ENCODE measurements at places on chromosomes 2 and 18.

DNA sequence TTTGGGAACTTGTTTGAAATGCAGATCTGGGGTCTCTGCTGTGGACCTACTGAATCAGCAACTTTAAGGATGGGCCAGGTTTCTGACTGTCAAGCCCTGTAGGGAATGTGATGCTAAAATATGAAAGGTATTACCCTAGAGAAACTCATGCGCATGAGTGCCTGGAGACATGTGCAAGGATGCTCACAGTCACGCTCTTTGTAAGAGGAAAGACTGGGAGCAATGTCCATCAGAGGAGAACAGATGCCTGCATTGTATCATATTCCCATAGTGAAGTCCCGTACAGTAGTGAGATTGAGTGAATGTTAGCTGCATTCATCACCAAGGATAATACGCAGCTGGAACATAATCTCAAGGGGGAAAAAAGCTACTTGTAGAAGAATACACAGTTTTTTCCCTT lies 14.1 kb downstream of the ZNF407 start:
- no peak for DNase-seq

DNA sequence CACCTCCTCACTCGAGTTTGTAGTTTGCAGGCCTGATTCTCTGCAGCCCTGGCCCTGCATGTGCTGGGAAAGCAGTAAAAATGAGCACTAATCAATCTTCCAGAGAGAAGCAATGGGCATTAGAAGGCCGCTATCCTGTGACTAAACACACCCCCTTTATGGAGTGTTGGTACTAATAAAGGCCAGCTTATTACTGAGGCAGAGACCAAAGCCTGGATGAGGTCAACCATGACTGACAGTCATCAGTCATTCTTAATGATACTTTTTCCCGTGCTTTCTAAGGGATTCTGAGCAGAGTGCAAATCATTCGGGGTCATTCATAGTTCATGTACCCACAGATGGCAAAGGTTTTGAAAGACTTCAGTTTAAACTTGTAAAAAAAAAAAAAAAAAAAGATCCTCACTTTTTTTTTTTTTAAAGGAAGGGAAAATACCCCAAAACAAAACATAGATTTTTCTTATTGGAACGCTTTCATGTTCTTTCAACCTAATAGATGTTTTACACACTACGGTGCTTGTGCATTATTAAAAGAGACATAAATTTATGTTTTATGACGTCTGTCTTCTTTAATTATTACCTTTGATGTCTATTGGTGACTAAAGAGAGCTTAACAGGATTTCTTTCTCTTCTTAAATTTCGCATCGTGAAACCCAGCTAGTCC lies 13.2 kb downstream of the TSHZ1 start:
- DNase-seq: no peak

DNA sequence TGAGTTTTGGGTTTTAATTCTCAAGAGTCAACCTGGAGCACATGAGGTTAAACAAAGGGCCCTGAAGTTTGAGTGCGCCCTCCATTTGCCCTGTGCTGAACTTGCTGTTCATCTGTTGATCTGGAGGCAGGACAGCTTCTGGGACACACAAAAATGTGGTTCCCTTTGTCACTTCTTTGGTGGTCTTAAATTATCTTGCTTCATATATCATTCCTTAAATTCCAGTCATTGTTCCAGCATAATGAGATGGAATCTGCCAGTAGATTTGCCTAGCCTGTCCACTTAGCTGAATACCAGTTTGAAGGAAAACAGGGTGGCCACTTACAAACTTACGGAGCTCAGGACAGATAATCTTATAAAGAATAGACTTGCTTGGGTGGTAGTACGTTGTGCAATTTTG lies 916 bp downstream of the CETN1 start:
- no peak for DNase-seq

DNA sequence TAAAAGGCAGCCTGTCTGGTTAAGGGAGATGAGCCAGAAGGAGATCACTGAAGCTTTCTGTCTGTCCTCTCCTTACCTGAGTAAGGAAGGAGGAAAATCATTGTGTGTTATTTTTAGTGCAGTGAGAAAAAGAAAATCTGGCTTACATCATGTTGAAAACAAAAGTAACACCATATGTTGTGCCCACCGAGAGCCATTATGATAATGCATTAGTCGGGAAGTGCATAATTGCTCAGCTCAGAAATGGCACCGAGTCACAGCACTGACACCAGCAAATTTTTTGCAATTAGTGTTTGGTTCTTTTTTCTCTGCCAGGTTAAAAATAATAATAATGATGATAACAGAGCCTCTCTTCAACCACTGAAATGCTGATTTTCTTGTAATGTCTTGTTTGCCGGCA lies 46.6 kb downstream of the HNMT start:
- no peak for DNase-seq

DNA sequence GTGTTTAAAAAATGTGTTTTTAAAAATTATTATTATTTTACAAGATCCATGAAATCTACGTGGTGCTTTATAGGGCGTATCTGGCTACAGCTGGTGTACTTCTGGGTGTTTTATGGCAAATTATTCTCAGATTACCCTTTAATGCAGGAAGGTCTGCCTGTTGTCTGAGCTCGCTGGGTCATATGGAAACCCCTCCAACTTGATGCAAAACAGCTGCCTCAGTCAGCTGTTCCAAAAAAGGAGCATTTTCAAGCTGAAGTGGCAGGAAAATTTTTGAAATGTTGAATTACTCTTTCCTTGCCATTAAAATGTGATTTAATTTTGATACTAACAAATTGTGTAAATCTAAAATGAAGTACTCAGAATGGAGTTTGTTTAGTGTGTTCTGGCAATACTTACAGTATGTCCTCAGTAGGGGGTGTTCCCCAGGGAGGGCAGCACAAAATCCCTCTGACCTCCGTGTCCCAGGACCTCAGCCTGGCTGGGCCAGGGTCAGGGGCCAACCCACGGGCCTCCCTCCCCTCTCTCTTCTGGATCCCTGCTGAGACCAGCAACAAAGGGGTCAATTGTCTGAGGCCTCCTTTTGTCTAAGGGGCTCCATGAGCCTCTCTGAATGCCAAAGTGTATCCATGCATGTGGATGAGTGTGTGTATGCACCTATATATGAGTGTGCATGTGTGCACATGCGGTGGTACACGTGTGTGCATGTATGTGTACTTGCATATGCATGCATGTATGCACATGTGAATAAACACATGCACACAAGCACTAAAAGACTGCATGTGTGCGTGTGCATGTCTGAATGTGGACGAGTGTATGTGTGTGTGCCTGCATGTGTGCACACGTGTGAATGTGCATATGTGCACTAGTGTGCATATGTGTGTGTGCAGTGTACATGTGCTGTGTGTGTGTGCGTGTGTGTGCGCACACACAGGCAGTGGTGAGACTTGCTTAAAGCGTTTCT lies 105.4 kb downstream of the ACOXL start:
- no peak for DNase-seq

GRCh38 chr2:180202467-180202951 lies 195.4 kb upstream of the CWC22 start:
- DNase-seq: no peak

GRCh38 chr18:58674159-58674558 lies 2.9 kb downstream of the MALT1 start:
- DNase-seq: no peak

DNA sequence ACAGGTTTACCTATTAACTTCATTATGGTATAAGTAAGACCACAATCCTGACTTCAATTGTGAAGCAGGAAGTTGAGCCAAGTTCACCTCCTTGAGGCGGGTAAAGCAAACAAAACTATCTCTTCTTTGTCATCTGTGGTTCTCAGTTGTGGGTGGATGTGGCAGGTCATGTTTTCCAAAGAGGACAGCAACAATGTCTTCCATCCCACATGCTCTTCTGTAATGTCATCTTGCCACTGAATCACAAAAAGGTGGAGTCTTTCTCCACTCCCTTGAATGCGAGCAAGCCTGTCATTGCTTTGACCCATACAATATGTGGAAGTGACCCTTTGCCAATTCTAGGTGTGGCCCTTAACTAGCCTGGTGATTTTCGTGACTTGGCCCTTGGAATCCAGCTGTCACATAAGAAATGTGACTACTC lies 98.7 kb downstream of the GRB14 start:
- DNase-seq: no peak

Data from activated T-cell treated with anti-CD3 and anti-CD28 coated beads for 1 hour (primary cell).